Renal cortical epithelial cell (primary cell): ENCODE measurements at places on chromosomes 13 and 19.

- no peak for DNase-seq
Observed at GRCh38 chr13:65347420-65348030, 1882.6 kb downstream of the PCDH9 start.

- DNase-seq, result no peak
Observed at GRCh38 chr19:35740108-35740422, 2.2 kb downstream of the IGFLR1 start.

- DNase-seq, result no peak
Observed at GRCh38 chr19:35966771-35967170, 28.2 kb upstream of the SDHAF1 start.

DNA sequence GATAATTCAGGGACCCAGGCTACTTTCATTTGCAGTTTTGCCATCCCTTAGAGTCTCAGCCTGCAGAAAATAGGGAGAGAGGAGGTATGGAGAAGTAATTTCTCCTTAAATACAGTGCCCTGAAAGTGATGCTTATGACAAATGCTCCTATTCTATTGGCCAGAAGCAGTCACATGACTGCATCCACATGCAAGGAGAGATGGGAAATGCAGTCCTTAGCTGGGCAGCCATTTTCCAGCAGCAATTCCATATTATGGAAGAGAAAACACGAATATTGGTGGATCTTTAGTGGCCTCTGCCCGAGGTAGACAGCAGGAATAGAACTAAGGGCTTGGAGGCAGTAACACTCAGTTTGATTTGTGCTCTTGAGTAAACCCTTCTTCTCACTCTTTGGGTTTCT is 39.4 kb downstream of the VAV1 start:
- peak; percentile 49 for DNase-seq

GRCh38 chr19:18097217-18097992 is at the start of gene MAST3:
TSS of gene MAST3 (plus strand) at chr19:18097778. CDS start at chr19:18097793, 15 bp downstream.
- peak; percentile 40 for DNase-seq

GRCh38 chr13:29165840-29166239 is 345.7 kb downstream of the MTUS2 start:
- DNase-seq, result peak; percentile 24

DNA sequence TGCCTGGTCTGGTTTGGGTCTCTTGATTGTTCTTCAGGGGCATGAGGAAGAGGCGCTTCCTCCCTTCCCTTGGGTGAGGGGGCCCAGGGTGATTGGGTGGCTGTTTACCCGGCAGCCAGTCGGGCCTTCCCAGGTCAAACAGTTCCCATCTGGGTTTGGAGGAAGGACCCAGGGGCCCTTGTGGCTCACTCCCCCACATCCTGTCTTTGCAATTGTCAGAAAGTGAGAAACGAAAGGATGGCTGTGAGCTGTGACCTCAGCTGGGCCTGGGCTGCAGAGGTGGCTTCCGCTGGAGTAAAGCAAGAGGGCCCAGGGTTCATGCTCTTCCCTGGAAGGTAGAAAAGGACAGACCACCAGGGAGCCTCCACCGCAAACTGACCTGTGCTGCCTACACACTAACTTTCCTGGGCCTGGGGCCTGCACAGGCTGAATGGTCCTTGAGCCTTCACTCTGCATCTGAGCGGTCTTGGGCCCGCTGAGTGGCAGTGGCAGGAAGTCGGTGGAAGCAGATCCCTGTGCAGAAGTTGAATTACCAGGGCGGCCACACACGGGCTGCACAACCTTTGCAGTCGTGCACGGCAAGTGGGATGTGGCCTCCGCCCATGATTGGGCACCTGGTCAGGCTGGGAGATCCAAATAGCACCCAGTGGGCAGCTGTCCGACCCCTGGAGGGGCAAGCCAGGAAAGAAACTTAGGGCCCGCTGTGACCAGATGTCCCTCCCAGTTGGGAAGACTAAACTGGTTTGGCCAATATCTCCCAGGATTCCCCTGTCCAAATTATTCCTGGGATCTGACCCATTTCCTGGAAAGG is 5.3 kb upstream of the CD79A start:
- DNase-seq, result no peak

GRCh38 chr19:11410682-11411081 is 8.4 kb downstream of the RGL3 start:
- peak; percentile 57 for DNase-seq

GRCh38 chr13:24276861-24277260 is 32.5 kb upstream of the C1QTNF9 start:
- no peak for DNase-seq

DNA sequence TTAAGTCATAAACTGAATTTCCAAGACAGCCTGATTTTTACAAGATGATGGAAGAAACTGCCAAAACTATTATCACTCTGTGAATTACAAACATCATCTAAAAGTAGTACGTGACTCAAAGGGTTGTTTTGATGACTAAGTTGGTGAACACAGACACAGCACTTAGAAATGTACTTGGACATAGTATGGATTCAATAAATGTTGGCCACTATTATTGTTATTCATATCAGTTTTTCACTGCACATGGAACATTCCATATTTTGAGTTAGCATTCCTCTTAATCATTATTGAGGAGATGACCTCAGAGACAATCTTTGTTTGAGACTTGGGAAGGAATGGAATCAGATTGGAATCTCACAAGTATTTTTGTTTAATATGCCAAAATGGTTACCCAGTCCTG is 172.9 kb downstream of the OXGR1 start:
- DNase-seq, result no peak
